ENCODE measurements at places on chromosomes 7 and 10.

- no peak for DNase-seq
These were observed 192.0 kb downstream of the ELMO1 start for GRCh38 chr7:37256631-37257030.

DNA sequence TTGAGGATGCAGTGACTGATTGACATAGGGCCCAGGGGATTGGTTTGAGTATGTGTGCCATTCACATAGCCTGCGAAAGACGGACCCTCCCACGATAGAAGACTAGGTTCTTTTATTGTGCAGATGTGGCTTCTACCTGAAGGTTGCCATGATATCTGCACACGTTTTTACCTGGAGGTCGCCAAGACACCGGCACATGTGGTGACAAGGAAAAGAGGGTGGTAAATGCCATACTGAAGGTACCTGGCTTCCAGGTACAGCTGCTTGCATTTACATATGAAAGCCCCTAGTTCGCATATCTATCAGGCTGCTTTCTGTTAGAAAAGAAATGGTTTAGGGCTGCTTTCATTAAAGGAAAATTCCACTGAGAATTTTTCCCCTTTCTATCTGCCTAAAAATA is 43.6 kb downstream of the ZNF22 start:
- DNase-seq: no peak

DNA sequence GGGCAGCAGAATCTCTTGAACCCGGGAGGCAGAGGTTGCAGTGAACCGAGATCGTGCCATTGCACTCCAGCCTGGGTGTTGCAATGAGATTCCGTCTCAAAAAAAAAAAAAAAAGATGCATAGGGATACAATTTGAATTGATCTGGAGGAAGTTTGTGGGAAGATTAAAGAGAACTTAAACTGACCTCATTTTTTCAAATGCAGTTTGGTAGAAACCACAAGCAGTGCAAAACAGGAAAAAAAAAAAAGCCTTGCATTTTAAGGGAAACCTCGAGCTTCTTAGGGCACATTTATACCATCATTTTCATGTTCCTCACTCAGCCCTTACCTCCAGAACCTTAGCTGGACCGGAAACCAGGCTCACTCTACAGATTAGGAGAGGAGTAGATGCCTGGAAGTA is 2.8 kb downstream of the KCTD7 start:
- DNase-seq: no peak

GRCh38 chr7:26608402-26608801 is 256.0 kb downstream of the SKAP2 start:
- no peak for DNase-seq

- DNase-seq: no peak
These were observed 2.8 kb upstream of the TECTB start for GRCh38 chr10:112280205-112280921.

All from stimulated activated CD4-positive, alpha-beta T cell treated with anti-CD3 and anti-CD28 coated beads, Interleukin-12 subunit alpha, Interleukin-12 subunit beta, amount 100 ng/mL, for 4 hours (primary cell).